Renal pelvis (tissue), 12 donors: ENCODE measurements at places on chromosomes 12 and 14. TPM values are rescaled to one million over a fixed set of nuclear protein-coding genes. Genes with fewer than 3 reads are reported as not detected.

- DNase-seq: peak; percentile 48
These were observed 6.0 kb downstream of the ZNF219 start for GRCh38 chr14:21092273-21093011.

DNA sequence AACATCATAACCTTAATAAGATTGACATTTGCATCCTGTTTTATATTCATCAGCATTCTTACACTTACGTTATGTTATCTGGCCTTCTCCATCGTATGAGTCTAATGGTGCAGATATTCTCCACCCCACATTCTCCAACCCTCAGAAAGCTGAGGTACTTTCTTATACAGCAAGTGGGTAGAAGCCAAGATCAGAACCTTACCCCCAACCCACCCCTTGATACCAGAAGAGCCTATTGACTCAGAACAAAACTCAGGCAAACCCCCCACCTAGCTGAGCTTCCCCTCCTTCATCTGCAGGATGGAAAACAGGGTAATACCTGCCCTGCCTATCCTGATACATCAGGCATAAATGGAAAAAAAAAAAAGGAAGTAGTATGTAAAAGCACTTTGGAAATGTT is 77.6 kb downstream of the DPF3 start:
- no peak for DNase-seq

DNA sequence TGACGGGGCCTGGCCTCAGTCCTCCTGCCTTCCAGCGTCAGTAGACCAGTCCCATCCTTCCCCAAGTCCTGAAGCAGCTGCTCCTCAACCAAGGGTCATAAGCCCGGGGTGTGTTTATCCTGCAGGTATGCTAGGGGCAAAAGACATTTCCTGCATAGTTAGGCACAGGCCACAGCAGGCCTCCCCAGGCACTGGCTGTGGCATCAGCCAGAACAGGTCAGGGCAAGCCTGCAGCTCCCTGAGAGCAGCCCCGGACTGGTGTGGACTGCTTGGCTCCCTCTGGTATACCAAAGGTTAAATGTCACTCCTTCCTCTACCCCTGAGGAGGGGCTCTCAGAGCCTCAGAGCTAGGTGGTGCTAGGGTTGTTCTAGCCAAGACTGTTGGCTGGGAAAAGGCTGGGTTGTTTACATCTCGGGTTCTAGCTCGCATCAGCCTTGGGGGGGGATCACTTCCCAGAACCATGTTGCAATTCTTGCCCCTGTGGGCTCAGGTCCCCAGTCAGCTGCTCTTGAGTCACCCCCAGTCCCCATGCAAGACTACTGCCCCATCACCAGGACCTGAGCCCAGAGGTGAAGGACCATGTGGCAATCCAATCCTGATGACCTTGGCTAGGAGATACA is 2.9 kb downstream of the MMP14 start:
- no peak for DNase-seq

DNA sequence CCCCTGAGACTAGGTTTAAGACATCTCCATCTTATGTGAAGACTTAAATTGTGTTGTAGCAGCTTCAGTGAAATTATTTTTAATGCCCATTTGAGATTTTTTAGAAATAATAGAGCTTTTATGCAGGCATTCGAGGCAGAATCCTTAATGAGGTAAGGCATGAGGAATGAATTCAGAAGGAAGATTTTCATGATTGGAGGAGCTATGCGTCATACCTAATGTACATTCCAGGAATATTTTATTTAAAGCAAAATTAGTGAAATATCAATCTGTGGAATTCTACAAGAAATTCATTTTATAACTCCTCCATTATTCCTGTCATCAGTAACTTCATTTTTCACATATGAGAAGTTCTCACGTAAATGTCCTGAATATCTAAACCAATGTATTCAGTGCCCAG is 36.0 kb upstream of the GARIN6 start:
- DNase-seq: no peak

DNA sequence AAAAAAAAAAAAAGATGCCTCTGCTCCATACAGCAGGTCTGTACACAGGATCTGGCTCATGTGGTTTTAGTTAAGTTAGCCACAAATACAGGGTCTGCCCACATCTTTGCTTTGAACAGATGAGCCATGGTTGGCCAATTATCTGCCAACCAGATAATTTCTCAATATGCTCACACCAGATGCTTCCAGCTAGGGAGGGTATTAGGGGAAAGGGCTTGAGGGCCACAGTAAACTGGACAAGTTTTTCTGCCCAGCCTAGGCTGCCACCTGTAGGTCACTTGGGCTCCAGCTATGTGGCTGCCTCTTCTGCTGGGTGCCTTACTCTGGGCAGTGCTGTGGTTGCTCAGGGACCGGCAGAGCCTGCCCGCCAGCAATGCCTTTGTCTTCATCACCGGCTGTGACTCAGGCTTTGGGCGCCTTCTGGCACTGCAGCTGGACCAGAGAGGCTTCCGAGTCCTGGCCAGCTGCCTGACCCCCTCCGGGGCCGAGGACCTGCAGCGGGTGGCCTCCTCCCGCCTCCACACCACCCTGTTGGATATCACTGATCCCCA is 776 bp downstream of the RDH5 start:
- DNase-seq: no peak

DNA sequence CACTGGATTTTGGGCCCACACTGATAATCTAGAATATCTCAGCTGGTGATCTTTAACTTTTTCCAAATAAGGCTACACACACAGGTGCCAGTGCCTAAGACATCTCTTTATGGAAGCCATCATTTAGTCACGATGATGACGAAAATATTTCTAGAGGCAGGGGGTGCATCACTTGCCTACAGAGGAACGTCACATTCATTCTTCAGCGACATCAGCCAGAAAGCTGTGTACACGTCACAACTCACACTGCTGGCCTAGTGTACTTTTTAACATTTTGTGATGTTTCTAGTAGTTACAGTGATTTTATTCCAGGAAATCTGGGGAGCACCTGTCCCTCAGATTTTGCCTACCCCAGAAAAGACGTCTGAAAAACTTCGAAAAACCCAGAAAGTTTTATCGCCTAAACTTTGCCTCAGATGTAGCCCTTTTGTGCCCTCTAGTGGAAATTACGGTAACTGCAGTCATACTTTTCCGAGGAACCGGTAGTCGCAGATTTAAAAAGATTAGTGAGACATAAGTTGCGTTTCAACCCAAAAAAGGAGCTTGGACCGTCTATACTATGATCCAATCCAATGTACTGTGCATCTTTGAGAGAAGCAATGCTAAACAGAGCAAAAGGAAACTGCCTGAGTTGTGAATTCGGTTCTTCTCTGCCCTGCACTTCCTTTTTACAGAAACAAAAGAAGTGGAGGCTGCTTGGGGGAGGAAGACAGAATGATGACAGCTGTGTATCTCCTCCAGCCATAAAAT is 64.3 kb upstream of the STON2 start:
- peak; percentile 71 for DNase-seq

DNA sequence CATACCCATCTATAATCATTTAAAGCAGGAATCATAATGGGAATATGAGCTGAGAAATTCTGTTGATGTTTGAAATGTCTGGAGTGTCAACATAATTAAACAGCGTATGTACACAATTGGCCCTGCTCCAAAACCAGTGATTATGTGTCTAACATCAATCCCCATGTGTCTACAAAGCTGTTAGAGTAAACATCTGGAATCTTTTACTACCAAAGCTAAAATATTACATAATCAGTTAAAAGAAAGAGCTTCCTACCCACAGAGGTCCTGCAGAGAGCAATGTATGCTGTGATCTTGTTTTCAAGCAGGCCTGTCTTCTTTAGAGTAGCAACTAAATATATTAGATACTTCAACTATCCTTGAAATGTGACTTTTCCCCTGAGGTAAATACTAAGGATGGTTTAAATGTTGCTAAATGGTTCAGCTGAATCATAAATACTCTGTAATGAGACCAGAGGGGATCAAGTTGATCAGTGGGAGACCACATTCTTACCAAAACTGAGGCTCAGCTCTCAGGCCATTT is 74.3 kb downstream of the RASSF8 start:
- no peak for DNase-seq

- no peak for DNase-seq
These were observed 21.5 kb downstream of the ANAPC5 start for GRCh38 chr12:121330692-121331091.

DNA sequence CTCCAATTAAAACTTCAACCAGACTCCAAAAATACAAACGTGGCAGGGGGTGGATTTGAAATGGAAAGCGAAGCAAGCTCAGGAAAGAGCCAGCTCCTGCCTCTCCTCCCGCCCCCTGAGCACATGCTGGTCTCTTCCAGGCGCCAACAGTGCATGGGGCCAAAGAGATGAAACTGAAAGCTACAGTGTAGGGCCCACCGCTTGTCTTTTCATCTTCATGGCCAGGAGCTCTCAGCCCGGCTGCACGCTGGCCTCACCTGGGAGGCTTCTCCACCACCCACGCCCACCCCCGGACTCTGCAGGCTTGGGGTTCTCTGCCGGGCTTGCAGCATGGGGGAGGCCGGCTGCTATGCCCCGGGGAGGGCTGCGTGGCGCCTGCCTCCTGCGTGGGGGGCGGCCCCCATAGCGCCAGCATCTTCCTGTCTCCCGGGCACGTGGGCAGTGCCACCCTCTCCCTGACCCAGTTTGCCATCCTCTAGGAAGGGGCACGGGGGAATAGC is 2.0 kb downstream of the RIMBP2 start:
- DNase-seq: peak; percentile 24

DNA sequence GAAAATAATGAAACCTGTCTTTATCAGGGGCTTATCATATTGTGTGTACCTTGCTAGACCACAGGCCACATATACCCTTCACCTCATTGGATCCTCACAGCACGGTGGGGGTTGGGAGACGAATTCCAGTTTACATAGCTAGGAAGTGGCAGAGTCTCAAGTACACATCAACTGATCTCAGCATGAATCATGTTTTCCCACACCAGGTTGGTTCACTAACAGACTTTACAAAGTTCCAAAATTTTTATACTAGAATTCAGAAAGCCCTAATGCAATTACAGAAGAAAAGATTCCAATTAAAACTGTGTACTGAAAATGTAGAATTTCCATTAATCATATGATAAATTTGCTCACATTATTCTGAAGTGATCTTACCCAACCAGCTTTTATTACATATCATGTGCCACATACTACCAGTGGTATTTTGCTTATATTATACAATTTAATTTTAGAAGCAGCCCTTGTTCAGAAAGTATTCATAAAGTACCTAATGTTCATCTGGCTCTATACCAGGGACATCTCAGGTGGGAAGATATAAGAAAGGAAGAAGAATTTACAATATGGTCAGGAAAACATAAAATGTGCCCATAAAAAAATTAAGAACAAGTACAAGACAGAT is 196.2 kb downstream of the ITPR2 start:
- no peak for DNase-seq

DNA sequence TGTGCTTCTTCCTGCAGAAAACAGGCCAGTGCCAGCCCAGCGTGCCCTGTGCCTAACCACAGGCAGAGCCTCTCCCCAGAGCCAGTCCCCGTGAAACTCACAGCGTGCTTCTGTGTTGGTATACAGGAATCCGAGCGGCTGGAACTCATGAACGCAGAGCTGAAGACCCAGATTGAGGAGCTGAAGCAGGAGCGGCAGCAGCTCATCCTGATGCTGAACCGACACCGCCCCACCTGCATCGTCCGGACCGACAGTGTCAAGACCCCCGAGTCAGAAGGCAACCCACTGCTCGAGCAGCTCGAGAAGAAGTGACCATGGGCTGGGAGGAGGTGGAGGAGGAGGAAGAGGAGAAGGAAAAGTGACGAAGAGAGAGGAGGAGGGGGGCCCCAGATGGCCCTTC is 41.3 kb downstream of the JDP2 start:
- DNase-seq: no peak

GRCh38 chr12:121120323-121120722 is 12.4 kb upstream of the P2RX7 start:
- no peak for DNase-seq

DNA sequence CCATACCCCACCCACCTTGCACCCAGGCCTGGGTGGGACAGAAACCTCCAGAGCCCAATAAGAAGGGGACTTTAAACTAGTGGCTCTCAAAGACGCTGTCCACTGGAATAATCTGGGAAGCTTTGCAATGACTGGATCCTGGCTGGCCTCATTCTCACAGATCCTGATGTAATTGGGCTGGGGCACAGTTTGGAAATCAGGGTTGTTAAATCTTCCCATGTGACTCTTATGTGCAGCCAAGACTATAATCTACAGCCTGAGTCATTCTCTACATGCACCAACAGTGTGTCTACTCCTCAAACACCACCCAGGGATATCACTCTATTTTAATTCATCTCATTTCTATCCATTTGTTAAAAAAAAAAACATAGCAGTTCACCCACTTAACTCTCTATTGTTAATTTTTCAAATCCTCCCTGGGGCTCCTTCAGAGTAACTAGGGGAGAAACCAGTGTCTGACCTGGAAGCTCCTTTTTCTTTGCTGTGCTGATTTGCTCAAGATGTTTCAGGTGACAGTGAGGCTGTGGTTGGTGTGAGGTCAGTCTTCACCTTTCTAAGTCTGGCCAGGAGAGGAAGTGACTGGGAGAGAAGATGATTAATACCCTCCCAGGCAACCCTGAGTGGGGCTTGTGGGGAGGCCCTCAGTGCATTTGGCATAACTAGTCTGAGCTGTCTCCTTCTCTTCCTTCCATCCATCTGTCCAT is 211.6 kb upstream of the SFSWAP start:
- no peak for DNase-seq

DNA sequence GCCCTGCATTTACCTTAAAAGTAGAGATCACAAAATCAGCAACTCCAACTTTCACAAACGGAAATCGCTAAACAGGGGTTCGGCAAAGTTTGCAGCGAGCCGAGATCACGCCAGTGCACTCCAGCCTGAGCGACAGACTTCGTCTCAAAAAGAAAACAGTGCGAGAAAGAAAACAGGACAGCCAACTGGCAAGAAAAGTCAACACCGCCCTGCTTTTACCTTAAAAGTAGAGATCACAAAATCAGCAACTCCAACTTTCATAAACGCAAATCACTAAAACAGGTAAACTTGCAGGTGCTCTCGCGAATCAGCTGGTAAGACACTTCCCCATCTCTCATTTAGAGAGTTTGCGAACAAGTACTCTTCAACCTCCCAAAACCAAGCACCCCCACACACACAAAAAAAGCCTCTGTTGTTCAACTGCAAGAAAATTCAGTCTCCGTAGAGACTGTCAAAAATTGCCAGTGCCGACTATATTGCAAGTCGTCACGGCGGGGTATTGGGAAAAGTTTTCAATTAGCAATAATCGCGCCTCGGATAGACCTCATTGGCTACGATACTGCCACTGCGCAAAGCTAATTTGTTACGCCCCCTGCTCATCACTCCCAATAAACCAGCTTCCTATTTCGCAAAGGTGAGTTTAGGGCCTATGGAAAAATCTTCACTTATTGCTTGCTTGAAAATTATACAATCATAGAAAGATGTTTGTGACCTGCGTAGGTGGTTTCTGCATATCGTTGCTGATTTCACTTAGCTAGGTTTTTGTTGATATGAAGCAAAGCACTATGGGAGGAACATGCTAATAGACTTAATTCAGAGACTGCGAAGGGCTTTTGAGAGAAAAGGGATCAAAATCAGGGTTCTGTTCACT is at the start of gene RNU4-1:
Gene RNU4-1, minus strand, starts transcription at position 577 of the 871 bp plus-strand sequence.
- peak; percentile 89 for DNase-seq

CACNA2D4 gene
- 2.0 TPM for polyA plus RNA-seq
